ENCODE measurements at places on chromosomes 3 and 15.

DNA sequence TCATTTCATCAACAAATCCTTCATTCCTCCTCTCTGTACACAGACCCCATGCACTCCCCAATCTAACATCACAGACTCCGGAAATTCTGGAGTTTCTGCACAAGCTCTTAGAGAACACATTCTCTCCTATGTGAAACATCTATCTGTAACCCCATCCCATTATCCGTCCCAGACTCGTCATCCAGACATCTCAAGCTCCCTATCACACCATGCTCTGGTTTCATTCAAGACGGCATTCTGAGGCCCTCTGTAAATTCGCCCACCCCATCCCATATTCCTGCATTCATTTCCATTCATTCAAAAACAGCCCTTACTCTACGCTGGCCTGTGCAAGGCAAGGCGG lies 575 bp downstream of the LEO1 start:
- no peak for DNase-seq

- DNase-seq = no peak
Measured at GRCh38 chr15:67010898-67011616, 54.3 kb upstream of the SMAD3 start.

GRCh38 chr15:79007066-79007465 lies 62.2 kb upstream of the CTSH start:
- no peak for DNase-seq

DNA sequence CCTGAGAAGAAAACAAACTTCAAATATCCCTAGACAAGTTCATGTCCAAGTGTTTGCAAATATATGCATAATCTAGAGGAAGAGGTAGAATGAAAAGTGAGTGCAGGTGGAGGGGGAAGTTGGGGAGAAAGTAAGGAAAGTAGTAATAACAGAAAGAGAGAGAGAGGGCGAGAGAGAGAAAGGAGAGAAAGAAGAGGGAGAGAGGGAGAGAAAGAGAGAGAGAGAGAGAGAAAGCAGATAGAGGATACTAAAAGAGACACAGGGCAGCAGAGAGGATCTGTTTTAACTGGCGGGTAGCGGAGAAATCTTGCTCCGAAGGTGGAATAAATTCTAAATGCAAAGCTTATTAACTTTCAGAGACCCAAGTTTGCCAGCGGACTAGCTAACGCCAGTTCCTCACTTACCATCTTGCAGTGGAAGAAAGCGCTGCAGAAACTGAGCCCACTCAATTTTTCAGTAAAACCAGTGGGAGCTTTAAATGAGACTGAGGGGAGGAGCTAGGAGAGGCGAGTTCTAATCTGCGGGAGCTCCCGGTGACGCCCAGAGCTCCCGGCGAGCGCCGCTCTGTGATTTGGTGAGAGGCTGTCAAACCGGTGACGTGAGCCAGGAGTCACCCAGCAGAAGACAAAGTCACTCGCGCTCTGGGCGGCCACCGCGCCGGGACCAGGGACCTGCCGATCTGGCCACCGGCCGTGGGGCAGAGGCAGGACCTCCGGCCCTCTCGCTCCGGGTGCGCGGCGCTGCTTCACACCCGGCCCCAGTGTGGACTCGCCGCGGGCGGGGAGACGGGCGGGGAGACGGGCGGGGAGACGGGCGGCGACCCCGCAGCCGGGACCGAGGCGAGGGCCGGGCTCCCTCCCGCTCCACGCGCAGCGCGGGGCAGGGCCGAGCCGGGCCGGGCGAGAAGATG lies at the start of gene GMNC:
GMNC (minus strand) TSS at position 486 of the 910 bp plus-strand sequence; CDS start at position 407, 79 bp downstream.
- peak; percentile 18 for DNase-seq

DNA sequence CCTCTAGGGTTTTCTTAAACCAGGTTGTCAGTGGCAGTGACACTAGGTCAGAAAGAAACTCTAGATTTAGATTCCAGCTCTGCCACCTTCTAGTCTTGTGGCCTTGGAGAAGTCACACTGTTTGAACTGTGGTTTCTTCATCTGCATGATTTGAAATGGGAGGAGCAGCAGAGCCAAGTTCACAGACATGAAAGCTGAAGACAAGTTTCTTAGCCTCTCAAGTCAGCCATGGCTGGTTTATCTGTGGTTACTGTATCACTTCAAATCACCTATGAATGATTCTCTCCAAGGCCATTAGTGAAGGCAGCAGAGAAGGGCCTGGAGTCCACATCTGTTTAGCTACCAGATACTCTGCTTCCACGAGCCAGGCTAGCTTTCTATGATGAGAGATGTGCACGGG lies 15.6 kb downstream of the CLEC3B start:
- no peak for DNase-seq

DNA sequence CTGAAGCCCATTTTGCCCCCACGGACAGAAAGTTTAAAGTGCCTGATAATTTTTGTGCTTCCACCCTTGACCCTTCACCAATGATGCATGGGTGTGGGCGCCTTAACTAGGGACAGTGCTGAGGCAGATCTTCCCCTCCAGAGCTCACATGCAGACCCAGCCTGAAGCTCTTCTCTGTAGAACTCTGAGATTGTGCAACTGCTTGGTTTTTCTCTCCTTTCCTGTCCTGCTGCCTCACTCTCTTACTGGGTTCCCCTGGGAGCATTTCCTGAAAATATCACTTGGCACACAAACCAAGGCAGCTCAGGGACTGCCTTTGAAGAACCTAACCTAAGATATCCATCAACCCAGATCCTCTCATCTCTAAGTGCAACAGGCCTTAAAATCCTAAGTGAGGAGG lies 220.3 kb upstream of the STT3B start:
- no peak for DNase-seq

- DNase-seq = no peak
Measured at GRCh38 chr3:165885558-165886270, 48.5 kb upstream of the BCHE start.

DNA sequence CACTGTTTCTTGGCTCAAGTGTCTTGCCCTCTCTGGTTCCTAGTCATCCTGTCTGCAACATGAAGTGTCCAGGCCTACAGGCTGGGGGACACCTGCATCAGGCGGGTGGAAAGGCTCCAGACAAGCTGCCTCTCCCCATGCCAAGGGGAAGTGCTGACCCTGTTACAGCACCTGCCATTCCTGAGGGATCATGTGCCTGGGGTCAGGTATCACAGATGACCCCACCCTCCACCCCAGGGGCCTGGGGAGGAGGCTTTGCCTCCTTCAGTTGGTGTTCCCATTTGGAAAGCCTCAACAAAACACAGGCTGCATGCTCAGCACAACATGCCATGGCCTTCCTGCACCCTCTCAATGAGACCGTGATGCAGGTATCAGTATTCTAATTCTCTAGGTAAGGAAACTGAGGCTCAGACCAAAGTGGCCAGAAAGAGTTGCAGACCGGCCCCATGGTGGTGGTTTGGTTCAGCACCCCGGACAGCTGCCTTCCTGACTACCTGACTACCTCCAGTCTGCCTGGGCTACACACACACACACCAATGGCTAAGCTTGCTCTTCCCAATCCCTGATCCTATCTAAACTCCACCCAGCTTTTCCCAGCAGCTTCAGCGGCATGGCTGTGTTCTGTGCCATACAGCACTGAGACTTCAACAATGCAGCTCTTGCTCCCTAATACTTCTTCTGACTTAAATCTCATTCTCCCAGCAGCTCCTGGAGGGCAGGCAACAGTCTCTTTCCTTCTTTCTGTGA lies 69.7 kb upstream of the LINGO1 start:
- DNase-seq = no peak

- no peak for DNase-seq
Measured at GRCh38 chr3:105730801-105731354, 137.9 kb downstream of the CBLB start.

DNA sequence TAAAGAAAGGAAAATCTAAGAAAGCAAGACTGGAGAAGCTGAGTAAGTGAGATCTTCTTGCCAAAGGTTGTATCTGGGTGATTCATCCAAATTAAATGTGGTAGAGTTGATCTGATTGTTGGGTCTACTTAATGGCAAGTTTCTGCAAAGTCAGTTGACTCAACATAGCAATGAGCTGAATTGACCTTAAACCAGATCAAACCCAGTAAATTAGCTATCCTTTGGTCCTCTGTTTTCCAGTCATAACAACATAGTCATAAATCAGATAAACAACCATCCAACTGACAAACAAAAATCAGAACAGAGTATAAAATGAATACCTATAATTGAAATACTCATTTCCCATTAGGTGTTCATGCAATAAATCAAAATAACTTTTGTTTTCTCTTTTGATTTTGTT lies 142.6 kb upstream of the CFAP20DC start:
- DNase-seq = no peak

GRCh38 chr15:74598126-74598842 lies 17.4 kb upstream of the CLK3 start:
- DNase-seq = no peak

GRCh38 chr15:40843885-40844695 lies at the start of gene SPINT1:
SPINT1 (plus strand) TSS chr15:40844048; CDS start chr15:40844555, 507 bp downstream.
- DNase-seq = no peak

- DNase-seq = no peak
Measured at GRCh38 chr3:182436547-182436946, 356.8 kb upstream of the ATP11B start.

DNA sequence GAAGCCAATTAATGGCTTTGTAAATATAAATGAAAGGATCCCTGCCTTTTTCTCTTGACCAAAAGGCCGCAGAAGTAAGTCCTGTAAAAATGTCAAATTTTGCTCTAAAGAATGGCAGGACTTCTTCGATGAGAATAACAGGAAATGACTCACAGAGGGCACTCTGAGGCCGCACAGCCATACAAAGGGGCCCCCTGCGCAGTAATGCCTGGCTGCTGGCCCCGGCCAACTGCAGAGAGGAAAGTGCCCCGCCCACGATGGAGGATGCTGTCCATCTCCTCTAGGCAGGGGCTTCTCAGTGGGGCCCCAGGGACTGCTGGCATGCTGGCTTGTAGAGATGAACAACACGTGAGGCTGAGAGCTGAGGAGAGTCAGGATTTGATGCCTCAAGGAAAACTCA lies 18.1 kb upstream of the SCN10A start:
- DNase-seq = no peak

GRCh38 chr15:57726411-57726810 lies 19.9 kb downstream of the POLR2M start:
- DNase-seq = no peak

GRCh38 chr3:78937475-78937874 lies 830.3 kb downstream of the ROBO1 start:
- no peak for DNase-seq

- DNase-seq = no peak
Measured at GRCh38 chr15:79677241-79677640, 219.6 kb downstream of the MTHFS start.

DNA sequence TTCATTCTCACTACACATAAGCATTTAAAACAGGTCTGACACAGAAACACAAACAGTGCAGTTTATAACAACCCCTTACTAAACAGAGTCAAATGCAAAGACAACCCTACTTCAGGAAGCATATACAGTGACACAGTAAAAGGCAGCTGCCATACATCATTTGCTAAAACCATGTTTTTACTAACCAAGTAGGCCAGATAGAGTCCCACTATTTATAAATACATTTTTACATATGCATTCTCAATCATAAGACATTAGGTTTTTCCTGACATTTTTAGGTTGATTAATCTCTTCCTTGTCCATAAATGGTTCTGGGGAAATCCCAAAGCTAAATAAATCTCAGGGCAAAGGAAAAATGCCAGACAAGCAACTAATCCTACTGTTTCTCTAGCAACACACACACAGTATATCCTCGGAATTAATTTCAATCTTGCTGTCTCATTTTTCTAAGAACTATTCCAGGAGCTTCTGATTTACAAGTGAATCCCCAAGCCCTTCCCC lies 39.0 kb downstream of the CHAC1 start:
- no peak for DNase-seq

DNA sequence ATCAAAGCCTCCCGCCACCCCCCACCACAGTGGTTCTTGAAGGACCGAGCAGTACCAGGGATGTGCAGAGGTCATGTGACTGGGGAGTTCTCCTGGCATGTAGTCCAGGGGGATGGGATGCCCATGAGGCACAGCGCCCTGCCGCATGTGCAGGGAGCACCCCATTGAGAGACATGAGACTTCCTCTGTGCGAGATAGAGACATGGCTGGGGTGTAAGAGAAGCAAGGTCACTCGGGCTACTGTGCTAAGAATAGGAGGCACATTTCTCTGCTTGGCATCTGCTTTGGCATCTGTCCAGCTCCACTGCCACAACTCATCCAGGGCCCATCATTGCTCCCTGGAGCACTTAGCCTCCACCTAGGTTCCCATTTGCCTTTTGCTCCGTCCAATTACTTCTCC lies 2.4 kb upstream of the CYP1A1 start:
- DNase-seq = no peak

DNA sequence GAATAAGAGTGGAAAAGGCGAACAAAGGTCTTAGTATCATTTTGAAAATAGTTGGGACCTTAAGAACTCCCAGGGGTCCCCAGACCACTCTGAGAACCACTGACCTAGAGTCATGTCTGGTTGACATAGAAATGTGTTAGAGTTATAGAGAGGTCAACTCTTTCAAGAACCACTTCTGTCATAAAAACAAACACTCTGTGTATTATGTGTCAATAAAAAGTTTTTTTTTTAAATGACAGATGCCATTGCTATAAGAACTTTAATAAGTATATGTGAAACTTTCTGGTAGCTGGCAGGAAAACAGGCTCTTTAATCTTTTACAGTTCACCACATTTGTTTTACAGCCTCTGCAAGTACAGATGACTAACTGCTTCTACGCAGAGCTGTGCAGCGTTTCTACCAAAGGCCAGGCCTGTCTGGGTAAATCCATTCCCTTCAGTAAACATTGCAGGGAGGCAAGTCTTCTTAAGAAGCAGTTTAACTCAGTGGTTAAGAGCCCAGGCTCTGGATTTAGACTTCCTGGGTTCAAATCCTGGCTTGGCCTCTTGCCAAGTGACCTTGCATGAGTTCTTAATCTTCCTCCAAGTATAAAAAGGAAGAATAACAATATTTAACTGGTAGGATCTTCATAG lies 56.6 kb downstream of the RFTN1 start:
- no peak for DNase-seq

DNA sequence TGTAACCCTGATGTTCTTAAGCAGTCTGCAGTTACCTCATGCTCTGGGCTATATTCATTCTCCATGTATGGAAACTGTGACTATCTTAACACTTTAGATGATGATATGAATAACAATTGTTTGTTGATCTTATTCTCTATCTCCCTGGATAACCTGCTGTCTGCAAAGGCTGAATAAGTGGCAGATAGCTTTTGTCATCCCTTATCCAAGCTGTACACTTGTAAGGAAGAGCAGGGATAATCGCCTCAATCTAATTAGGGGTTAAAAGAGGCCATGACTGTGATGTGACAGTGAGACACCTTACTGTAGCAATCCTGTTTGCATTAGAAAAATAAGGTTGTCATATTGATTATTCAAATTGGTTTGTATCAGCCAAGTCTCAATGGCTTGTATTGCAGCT lies 123.9 kb downstream of the RSRC1 start:
- no peak for DNase-seq

Measured in Panc1 (cell line).